Left forelimb (tissue), 1 donor: ENCODE measurements at places on chromosomes 7 and 10.

DNA sequence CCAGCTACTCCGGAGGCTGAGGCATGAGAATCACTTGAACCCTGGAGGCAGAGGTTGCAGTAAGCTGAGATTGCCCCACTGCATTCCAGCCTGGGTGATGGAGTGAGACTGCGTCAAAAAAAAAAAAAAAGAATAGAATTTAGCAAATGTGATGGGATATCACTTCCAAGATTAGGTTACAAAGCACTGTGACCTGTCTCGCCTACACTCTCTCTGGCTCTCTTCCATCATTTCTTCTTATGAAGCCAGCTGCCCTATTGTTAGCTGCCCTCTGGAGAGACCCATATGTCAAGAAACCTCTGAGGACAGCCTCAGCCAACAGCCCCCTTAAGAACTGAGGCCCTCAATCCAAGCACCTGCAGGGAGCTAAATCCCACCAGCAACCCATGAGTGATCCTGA lies 28.2 kb downstream of the ARHGAP21 start:
- no peak for DNase-seq

GRCh38 chr7:159070431-159071148 lies 74.1 kb downstream of the VIPR2 start:
- DNase-seq = no peak

DNA sequence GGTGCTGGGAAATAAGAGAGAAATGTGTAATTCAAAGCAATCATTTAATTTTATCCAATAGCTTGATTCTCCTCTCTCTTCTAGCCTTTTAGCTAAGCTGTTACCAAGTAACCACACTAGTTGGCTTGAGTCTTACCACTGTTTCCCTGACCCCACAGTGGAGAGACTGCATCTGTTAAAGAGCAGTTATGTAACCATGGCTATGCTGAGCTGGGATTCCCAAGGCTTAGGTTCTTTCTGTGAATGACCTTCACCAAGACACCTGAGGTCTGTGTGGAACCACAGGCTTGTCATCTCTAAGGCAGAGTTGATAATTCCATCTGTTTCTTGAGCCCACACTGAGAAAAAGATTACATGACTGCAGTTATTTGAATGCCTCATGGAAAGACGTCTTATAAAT lies 47.7 kb upstream of the ATRNL1 start:
- no peak for DNase-seq

DNA sequence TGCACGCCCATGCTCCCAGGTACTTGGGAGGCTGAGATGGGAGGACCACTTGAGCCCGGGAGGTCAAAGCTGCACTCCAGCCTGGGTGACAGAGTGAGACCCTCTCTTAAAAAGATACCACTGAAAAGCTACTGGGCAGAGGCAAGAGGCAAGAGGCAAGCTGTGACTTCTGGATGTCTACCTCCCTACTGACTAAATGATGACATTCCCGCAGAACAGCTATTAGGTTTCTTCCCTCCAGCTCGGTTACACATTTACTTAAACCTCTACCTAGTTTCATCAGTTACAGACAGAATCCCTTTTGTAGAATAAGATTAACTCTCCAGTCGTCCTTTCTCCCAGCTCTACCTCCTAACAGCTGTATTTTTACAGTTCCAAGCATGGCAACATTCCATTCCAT lies 21.2 kb downstream of the RHEB start:
- no peak for DNase-seq

DNA sequence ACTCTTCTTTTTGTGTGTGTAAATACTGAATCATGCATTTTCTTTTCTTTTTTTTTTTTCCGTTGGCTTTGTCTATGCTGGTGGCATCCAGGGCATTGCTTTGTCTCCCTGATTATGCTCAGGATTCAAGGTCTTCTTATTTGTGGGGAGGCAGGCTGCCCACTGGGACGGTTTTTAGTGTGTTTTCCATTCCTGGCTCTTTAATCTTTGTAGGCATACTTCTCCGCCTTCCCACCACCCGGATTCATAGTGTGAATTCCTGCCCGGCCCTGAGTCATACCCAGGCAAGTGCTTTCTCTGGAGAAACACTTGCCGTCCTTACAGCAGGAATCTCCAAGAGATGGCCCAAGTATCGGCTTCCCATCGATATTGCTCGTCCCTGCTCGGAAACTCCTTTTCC lies 5.2 kb downstream of the ZNF655 start:
- DNase-seq = no peak

GRCh38 chr10:20207653-20208052 lies 391.4 kb downstream of the PLXDC2 start:
- no peak for DNase-seq

- DNase-seq = peak; percentile 91
Observed at GRCh38 chr7:74206589-74207120, 3.2 kb upstream of the LAT2 start.

DNA sequence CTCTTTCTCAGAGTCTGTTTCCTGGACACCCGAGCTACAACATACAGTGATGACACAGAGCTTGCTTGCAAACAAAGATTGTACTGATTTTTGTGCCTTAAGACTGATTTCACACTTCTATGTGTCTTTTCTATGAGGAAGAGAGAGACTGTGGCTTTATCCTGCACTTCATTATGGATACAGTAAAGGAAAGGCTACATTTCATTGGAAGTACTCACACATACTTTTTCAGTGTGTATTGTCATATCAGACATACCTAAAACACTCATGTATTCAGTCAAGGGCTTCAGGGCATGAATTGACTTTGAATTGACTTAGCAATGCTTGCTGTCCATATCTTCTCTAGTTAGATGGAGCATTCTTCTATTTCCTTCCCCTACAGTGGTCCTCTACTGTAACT lies 135.5 kb upstream of the IMMP2L start:
- no peak for DNase-seq

- no peak for DNase-seq
Observed at GRCh38 chr10:13360587-13360986, 12.5 kb upstream of the SEPHS1 start.

- DNase-seq = peak; percentile 71
Observed at GRCh38 chr7:44894888-44895580, 9.7 kb upstream of the PURB start.

DNA sequence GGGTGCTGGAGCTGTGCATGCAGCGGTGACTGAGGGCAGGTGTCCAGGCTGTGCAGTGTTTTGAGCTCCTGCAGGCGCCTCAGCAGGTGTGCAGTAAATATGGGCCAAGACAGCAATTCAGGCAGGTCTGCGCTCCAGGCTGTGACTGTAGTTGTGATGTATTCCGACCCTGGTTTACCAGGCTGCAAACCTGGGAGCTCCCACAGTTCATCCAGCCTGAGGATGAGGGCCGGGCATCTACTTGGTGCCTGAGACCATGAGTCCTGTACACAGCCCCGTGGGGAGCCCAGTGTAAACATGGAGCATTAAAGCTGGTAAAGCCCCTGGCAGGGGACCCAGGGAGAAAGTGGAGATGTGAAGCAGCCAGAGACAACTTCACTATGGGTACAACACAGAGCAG lies 82.8 kb downstream of the VOPP1 start:
- DNase-seq = no peak

DNA sequence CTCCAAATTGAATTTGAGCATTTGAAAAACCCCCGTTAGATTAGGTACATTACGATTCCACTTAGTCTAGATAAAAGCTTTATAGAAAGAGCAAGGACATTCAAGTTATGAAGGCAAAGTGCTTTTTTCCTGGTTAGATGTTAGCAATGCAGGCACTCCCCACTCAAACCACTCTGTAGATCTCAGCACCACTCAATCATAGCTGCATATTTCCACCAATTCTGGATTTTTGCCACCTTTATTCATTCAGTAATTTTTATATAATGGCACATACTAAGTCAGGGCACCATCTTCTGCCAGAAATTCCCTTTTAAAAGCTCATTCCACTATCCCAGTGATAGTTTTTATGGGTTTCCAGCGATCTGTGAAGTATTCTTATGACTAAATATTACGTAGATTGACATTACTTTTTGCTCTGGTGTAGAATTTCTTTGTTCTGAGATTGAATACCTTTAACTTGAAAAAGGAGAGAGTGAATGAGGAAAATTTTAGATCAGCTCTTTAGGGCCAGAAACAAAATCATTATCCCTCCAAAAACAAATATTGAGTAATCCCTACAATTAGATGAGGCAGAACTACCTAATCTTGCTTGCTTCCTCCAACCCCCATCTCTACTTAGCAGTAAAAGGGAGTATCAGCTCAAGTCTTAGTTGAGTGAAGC lies 51.6 kb downstream of the RNLS start:
- no peak for DNase-seq

GRCh38 chr7:37113661-37114355 lies 334.9 kb downstream of the ELMO1 start:
- DNase-seq = no peak

- DNase-seq = no peak
Observed at GRCh38 chr10:44948642-44949041, 11.0 kb upstream of the RASSF4 start.

DNA sequence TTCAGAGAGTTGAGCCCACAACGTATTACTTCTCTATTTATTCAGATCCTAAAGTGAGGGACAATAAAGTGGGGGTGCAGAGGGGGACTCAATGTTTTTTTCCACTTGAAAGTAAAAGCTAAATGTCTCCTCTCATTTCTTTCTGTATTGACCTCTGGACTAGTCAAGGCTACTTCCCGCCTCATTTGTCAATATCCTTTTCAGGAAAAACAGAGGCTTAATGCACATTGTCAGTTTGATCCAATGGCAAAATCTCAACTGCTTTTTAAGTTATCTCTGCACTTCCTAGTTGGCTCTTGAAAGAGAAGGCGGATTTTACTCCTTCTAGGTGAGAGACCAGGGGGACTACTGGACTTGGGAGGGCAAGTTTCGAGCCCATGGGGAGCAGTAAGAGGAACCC lies 56.4 kb downstream of the HIPK2 start:
- no peak for DNase-seq

- no peak for DNase-seq
Observed at GRCh38 chr7:113664867-113665266, 253.9 kb downstream of the PPP1R3A start.
